Activated T-cell treated with anti-CD3 and anti-CD28 coated beads for 4 hours (primary cell): ENCODE measurements at places on chromosomes 12 and 14.

GRCh38 chr12:49339464-49339861, 2.5 kb upstream of the C1QL4 start:
- no peak for DNase-seq

- DNase-seq: no peak
These were observed 35.6 kb downstream of the RPS29 start for GRCh38 chr14:49550286-49551184.

DNA sequence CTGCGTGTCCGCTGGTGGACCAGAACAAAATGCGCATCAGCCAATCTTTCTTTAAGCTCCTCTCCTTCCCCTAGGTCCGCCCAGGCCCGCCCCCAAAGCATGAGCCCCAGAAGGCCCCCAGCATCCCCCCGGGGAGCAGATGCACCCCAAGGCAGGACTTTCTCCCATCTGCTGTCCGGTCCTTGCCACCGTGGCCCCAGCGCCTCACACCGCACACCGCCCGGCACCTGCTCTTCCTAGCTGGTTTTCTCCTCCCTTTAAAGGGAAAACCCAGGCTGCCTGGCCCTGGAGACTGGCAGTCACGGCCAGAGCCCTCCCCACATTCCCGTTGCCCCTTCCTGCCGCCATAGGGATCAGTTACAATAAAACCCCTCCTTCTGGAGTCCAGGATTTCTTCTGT, 30.2 kb downstream of the RIMBP2 start:
- DNase-seq: no peak

DNA sequence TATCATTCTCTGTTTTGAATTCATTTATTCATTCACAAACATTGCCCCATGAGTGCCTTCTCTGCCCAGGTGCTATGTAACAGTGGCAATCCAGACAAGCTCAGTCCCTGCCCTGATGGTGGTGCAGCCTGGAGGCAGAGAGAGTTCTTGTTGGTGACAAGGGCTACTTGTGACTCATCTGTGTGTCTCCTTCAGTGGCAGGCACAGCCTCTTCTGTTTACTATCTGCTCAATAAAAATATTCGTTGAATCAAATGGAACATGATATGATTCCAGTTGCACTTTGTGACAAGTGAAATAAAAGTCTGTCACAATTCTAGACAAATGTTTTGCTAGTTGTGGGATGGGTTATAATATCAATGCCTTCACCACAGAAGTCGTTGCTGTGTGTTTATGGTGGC, 20.6 kb upstream of the CPM start:
- DNase-seq: no peak

DNA sequence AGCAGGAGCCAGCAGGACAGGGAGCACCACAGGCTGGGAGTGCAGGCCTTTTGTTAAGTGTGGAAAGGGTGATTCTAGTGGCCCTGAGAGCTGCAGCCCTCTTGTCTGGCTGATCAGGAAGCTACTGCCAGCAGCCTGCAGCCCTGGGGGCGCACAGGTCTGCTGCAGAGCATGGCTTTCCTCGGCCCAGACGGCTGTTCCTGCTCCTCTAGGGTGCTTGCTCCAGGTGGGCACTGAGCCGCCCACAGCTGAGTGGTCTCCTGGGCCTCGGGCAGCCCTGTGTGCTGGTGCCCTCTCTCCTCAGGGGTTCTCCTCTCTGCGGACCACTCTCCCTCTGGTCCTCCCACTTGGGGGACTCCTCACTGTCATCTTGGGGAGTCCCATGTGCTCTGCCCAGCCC, 18.9 kb downstream of the CCDC88C start:
- DNase-seq: no peak

DNA sequence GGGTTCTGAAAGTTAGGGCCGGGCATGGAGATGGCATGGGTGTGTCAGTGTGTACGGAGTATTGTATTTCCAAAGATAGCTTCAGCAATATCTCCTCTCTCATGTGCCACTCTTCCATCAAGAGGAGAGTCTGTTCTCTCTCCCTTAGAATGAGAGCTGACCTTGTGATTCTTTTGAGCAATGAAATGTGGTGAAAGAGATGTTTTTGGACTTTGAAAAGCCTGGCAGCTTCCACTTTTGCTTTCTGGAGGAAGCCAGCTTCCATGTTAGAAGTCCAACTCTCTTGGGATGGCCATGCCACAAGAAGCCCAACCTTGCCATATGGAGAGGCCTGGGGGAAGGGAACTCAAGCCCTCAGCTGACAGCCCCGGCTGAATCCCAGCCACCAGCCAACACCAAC, 72.4 kb upstream of the GZMB start:
- DNase-seq: no peak

DNA sequence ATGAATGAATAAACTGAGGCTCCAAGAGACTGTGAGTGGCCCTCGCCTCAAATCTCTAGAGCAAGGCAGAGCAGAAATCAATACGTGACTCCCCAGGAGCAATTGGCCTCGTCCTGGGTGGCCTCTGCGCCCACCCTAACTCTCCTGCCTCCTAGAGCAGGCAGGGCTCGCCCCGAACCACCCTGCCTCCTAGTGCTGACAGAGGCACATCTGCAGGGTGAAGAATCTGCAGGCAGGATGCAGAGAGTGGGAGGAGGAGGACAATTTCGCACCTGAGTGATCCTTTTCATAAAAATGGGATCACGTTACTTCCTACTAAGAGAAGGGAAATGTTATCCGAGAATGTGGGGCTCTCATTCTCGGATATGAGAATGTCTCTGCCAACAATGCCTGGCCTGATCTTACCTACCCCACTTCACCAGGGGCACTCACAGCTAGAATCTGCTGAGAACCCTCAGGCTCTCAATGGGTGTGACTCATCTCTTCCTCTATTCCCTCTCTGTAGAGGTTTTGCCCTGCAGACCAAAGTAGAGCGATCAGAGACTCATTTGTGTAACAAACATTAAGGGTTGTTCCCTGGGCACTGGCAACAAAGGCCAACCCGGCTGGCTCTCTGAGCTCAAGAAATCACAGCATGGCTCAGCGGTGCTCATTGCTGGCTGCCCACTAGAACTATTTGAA, 61.7 kb upstream of the BCL2L14 start:
- DNase-seq: no peak

- DNase-seq: no peak
These were observed 88.3 kb downstream of the STON2 start for GRCh38 chr14:81311778-81312177.

DNA sequence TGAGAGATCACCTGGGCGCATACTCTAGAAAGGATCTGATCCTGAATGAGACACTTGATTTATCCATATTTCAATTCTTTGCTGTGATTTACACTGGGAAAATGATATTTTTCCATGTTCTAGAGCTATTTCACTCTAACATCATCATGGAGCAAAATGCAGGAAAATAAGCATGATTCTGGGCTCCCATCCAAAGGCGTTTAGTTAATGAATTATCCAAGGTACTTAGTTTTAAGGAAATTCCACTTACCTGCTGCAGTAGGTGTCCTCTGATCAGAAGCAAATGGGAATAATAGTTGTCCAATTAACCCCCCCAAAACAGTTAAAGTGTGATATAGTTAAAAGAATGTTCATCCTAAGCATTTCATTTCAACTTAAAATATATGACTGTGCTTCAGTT, 204.5 kb upstream of the PRKD1 start:
- no peak for DNase-seq

- peak; percentile 28 for DNase-seq
These were observed 28.8 kb downstream of the SPRING1 start for GRCh38 chr12:116708826-116709756.

GRCh38 chr12:29425722-29426121, 44.8 kb upstream of the ERGIC2 start:
- no peak for DNase-seq

DNA sequence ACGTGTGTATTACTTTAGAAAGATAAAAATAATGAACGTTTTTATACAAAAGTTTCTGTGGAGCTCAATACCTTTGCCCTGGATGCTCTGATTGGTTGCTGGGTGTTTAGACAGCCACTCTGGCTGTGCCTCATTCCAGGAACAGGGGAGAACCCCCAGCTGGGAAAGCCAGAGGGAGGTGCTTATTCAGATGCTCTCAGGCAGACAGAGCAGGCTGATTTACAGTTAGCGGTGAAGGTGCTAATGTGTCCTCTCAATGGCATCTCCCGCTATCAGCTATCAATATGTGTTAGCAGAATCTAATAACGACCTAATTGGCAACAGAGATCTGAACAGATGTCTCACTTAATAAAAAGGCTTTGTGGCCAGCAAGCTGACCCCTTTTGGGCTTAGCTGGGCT, 402.3 kb downstream of the NUAK1 start:
- no peak for DNase-seq

DNA sequence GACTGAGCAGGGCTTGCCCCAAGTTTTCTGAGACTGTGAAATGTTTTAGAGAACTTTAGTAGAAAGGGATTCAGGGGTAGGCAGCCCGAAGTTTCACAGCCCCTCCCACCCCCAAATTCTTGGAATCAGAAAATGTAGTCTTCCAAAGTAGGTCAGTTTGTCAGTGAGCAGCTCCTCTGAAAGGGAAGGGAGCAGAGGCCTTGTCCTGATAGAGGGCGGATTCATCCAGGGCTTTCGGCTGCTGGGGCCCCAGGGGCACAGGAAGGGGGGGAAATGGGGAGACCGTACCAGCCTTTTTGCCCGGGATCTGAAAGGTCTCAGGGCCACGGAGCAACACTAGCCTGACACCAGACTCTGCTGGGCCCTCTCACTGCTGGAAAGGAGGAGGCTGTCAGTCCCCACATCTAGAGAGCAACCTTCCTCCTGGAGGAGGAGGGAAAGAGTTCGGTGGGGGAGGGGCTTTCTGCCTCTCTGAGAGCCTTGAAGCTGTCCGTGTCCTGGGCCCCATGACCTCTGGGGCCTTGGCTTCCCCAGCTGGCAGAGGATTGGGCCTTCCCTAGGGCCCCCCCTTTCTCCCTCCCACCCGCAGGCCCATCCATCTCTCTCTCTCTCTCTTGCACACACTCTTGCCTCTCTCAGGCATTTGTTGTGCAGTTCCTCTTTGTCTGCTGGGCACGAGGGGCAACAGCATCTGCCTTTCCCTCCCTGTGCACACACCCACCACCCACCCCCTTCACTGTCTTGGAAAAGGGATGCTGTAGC, at the start of gene IKZF4:
TSS of gene IKZF4 (plus strand) at position 621 of the 762 bp plus-strand sequence. CDS start 451 bp downstream, outside the sequence.
- no peak for DNase-seq

GRCh38 chr14:79564371-79564770, 646.9 kb downstream of the DIO2 start:
- no peak for DNase-seq

DNA sequence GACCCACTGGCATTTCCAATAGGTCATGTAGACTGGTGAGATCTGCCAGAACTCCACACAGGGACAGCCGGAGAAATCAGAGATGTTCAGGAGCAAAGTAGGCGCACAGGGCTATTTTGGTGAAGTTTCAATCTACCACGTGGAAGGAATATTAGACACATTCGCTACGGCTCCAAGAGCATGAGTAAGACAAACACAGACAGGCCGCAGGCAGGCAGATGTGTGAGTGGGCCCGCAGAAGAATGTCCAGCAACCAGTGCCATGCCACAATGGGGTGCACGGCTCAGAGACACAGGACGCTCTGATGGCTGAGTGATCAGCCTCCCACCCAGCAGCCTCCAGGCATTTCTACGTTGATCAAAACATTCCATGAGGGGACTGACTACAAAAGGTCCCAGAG, 10.4 kb downstream of the SLC15A4 start:
- no peak for DNase-seq
